Choroid plexus epithelial cell (primary cell): ENCODE measurements at places on chromosomes 13 and 19.

DNA sequence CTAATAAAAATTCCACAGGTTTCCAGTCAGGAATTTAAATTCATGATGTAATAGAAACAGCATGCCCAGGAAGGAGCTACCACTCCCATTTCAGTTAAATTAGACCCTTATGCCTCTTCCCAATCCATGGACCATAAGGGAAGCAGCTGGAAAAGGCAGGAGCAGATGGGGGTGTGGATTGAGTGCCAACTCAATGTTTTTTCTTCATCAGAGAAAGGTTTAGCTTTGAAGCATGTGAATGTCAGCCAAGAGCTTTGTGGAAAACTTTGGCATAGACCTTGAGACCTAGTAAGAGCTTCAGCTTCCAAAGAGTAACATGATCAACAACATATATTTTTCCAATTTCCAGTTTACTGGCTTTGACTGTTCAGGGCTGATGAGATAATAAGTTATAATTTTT is 2139.9 kb downstream of the PCDH9 start:
- DNase-seq: no peak

DNA sequence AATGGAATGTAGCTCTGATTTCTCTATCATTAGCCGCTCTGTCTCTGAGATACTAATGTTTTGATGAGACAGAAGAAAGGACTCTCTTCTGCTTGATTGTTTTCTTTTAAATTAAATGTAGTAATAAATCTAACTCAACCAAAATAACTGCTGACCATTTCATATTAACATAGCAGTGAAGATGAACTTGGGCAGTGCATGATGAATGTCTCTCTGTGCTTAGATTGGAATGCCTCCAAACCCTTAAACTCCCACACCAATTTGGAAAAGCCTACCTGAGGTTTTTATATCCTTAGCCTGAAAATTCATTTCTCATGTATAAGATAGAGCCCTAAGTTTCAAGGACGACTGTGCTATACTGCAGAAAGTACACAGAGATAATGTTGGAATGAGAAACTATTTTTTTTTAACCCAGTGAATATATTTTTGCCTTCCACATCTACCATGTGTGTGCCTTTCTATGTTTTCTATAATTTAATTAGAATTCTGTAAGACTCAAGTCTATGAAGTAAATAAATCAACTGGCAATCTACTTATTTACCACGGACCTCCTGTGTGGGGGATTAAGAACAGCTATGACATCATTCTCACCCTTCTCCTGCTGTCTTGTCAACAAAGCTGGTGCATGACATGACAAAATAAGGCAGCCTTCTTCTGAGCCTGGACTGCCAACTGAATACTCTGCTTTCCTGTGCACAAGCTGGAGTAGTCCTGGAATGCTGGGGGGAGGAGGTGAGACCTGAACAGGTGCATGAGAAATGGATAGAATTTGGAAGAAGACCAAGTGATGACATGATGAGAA is 155.5 kb downstream of the FGF9 start:
- DNase-seq: no peak

- DNase-seq: no peak
Observed at GRCh38 chr13:70616847-70617246, 508.6 kb upstream of the KLHL1 start.

DNA sequence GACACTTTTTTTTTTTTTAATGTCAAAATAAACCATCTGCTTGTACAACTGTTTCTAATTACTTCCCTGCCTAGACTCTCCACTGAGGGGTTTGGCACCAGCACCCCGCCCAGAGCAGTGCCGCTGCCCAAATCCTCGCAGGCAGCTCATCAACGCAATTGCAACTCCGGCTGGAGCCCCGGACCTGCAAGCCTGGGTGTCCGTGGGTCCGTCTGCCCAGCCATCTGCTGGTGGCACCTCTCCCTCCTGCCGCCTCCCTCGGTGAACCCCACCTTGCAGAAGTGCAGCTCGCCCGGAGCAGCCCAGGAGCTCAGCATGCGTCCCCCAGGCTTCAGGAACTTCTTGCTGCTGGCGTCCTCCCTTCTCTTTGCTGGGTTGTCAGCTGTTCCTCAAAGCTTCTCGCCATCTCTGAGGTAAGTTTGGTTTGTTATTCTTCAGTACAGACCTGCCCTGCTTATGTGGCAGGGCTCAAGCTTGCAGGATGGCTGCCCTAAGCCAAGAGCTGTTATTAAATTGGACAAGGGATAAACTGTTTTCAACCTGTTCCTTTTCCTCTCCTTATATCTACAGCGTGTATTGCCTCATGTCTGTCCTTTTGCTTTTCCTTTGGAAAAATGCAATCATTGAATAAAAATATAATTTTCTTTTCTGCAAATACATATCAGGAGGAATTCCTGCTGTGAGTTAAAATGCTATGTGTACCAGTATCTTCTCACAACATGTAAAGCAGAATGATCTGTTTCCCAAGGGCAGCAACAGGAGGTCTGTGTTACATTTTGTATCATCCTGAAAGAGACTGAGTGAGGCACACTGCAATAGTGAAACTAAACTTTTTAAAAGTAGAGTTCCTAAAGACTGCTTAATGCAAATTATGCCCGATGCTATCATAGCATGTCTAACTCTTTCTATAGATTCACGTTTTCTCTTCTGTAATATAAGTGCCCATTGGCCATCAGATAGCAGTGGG is at the start of gene ITGBL1:
ITGBL1 (plus strand) TSS at position 157 of the 967 bp plus-strand sequence; CDS start at position 316, 159 bp downstream.
- DNase-seq: peak; percentile 64

- no peak for DNase-seq
Observed at GRCh38 chr19:55673465-55673864, 1.6 kb upstream of the EPN1 start.

DNA sequence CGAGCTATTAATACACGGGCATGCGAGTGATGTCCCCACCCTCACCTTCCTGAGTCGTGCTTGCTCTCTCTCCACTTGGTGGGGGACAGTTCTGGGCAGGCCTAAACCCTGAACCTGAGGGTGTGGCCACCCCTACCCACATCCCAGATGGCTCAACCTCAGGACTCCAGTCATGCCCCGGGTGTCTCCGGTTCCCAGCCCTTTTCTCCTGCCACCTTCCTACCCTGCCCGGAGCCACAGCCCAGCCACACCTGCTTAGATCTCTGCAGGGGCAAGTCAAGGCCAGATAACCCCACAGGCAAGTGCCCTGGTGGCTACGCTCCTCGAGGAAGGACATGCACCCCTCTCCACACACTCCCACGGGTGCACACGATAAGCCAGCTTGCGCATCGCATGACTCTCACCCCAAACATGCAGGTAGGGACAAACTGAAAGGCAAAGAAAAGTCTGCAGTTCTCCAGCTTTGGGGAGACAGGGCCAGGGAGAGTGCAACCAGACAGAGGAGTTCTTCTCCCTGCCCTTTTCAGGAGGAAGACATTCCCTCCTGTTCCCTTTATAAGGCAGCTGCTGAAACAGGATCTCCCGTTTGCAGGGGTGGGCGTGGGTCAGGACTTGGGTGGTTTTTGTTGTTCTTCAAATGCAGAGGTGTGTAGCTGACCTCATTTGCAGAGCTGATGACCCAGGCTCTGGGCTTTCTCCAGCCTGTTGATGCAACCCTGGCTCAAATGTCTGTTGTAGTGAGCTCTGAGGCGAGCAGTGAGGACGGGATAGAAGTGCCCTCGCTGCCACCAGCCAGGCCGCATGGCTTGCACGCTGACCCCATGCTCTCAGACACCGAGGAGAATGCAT is 88.6 kb downstream of the DPF1 start:
- DNase-seq: peak; percentile 37

DNA sequence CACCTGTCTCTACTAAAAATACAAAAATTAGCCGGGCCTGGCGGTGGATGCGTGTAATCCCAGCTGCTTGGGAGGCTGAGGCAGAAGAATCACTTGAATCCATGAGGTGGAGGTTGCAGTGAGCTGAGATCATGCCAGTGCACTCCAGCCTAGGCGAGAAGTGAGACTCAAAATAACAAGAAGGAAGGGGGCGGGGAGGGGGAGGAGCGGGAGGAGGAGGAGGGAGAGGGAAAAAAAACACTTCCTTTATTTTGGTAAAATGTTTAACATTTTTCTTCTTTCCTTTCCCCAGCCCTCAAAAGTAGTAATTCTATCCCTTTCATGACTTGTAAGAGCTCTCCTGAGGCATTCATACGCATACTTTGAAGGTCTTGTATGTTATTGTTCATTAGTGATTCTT is 44.3 kb downstream of the SPRY2 start:
- DNase-seq: no peak

- DNase-seq: no peak
Observed at GRCh38 chr19:6235031-6235951, 44.5 kb downstream of the MLLT1 start.

GRCh38 chr19:43784241-43784980 is 3.6 kb upstream of the KCNN4 start:
- peak; percentile 72 for DNase-seq

- DNase-seq: peak; percentile 40
Observed at GRCh38 chr13:44755872-44756271, 179.7 kb upstream of the TSC22D1 start.

GRCh38 chr19:21164541-21164940 is 22.7 kb downstream of the ZNF431 start:
- DNase-seq: no peak

- DNase-seq: no peak
Observed at GRCh38 chr19:35303357-35303915, 11.5 kb downstream of the MAG start.

DNA sequence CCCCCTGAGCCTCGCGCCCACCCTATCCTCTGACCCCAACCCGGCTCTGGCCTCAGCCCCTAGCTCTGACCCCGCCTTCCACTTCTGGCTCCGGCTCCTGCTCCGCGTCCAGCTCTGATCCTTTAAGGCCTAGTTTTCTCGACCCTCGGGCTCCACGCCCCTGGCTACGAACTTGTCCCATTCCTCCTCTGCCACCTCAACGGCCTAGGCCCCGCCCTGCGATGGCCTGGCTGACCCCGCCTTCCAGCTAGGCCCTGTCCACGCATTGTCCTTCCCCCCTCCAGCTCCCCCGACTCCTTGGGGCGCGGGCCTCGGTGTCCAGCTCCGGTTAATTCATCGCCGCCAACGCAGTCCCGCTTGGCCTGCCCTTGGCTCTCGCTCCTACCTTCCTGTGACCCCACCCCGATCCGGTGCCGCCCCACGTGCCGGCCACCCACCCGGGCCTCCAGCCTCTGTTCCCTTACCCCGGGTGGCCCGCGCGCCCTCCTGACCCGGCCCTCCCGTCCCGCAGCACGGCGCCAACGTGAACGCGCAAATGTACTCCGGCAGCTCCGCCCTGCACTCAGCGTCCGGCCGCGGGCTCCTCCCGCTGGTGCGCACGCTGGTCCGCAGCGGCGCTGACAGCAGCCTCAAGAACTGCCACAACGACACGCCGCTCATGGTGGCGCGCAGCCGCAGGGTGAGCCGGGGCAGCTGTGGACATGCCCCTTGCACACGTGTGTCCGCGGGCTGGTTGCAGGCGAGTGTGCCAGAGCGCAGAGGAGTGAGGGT is 9.4 kb downstream of the BCL3 start:
- peak; percentile 75 for DNase-seq

- DNase-seq: peak; percentile 12
Observed at GRCh38 chr13:25468325-25469168, 96.8 kb downstream of the ATP8A2 start.

- no peak for DNase-seq
Observed at GRCh38 chr19:8253678-8254077, 44.5 kb downstream of the CERS4 start.
